ENCODE measurements at places on chromosomes 6 and 20.

GRCh38 chr6:168828800-168829199 lies 387.8 kb downstream of the SMOC2 start:
- no peak for DNase-seq

- no peak for DNase-seq
Observed at GRCh38 chr6:13600036-13600435, 15.1 kb upstream of the NOL7 start.

GRCh38 chr20:24948939-24949679 lies at the start of gene CST7:
TSS of gene CST7 (plus strand) at chr20:24949269. CDS start at chr20:24949506, 237 bp downstream.
- DNase-seq: peak; percentile 90

GRCh38 chr6:74755196-74755595 lies 450.7 kb downstream of the COL12A1 start:
- no peak for DNase-seq

DNA sequence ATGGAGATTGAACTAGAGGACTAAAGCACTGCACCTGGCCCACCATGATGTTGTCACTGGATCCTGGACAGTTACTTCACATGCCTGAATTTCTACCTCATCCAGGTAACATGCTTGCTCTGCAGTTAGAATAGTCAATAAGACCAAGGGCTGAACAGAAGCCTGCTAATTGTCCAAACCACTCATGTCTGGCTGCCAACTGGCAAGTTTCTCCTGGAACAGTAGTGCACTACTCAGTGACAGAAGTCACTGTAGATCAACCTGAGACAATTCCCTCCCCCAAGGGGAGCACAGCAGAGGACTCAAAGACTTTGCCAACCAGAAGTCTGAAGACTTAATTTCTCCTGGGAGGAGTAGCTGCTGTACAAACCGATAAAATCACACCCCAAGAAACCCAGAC lies 454.6 kb upstream of the MARCKS start:
- DNase-seq: no peak
